ENCODE measurements at places on chromosomes 1 and 21.
A peak's percentile ranks its signal among the peaks of the same experiment; 100 is the strongest.

- no peak for DNase-seq
Measured at GRCh38 chr1:232317350-232317749, 312.6 kb downstream of the SIPA1L2 start.

DNA sequence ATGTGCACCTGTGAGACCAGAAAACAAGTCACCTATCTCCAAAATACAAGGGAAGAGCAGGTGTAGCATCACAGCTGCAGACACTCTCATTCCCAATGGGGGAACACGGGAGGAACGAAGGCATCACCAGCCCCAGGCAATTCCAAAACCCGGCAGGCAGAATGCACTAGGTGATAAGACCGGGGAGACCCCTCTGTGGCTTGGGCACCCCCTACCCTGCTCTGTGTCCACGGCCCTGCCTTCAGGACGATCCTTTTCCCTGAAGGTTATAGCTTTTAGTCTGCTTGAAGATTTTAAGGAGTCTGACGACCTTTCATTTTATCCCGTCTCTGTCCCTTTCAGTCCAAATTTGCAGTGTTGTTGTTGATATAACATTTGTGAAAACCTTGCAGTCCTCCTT is 19.2 kb downstream of the TRPM2 start:
- no peak for DNase-seq

DNA sequence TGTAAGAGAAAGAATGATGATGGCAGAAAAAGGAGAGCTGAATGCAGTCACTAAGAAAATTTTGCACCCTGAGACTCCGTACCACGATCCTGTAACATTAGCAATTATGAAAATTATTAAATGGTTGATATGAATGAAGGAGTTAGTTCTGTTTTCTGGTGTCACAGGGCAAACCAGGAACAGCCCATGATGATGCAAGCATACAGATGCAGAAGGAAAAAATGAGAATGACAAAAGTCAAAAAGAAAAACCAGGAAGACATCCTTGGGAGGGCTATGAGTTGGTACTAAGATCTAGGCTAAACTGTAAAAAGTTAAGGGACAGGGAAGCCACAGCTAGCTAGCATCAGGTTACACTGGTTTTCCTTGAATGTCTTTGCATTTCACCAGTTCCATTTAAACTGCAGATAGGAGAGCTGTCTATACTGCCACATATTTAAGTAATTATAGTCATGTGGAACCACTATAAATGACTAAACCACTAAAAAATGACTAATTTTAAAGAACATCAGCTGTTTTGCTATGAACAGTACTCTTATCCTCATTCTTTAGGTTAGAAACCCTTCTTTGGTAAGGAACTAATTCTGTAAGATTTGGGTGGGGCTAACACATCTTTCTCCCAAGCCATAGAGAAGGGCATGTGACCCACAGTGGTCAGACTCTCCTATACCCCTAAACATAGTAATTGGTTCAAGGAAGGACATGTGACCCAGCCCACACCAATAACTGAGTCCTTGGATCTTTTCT is 11.4 kb downstream of the DOCK7 start:
- DNase-seq: peak; percentile 95

DNA sequence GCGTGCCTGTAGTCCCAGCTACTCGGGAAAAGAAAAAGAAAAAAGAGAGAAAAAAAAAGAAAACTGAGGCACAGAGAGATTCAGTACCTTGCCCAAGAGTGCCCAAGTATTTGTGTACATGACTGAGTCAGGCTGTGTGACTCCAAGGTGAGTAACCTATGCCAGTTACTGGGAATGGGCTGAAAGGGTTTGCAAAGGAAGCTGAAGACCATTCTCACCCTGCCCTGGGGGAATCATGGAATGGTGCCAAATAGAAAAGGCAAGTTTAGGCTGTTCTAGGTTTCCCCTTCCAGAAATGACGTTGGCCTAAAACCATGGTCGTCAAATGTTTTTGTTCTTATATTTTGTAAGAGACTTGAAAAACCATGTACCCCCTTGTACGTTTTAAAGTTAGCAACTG is 37.9 kb upstream of the LRIG2 start:
- DNase-seq: no peak

GRCh38 chr1:241808265-241808664 is 39.7 kb upstream of the EXO1 start:
- DNase-seq: no peak

Data from fibroblast of skin of abdomen (primary cell).